ENCODE measurements at places on chromosomes 6 and 20.

GRCh38 chr6:163960128-163960527 is 545.6 kb downstream of the QKI start:
- DNase-seq, result no peak

GRCh38 chr6:11413728-11414127 is 123.8 kb upstream of the TMEM170B start:
- DNase-seq, result no peak

DNA sequence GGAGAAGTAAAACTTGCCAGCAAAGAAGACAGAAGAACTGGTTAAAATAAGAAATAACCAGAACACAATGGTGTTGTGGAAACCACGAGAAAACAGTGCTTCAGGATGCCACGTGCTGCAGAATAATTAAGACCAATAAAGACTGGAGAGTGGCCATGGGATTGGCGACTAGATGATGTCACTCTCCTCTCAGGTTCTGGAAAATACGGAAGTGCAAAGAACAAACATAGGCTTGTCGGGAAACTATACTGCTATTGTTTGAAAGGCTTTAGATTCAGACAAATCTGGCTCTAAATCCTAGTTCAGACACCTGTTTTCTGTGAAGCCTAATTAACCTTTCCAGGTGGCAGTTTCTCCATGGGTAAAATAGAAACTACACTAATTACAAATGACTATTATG is 138.4 kb upstream of the STXBP5 start:
- DNase-seq, result no peak

GRCh38 chr6:151059612-151060095 is 180.1 kb upstream of the AKAP12 start:
- DNase-seq, result no peak

- no peak for DNase-seq
Observed at GRCh38 chr6:127366282-127367022, 23.0 kb upstream of the ECHDC1 start.

GRCh38 chr6:105562027-105562426 is 159.1 kb upstream of the PREP start:
- no peak for DNase-seq

GRCh38 chr6:30682143-30683117 is 4.0 kb downstream of the PPP1R18 start:
- peak; percentile 62 for DNase-seq

- no peak for DNase-seq
Observed at GRCh38 chr6:45209762-45210161, 118.4 kb upstream of the RUNX2 start.

GRCh38 chr6:44203955-44204354 is 12.8 kb upstream of the MYMX start:
- DNase-seq, result no peak

DNA sequence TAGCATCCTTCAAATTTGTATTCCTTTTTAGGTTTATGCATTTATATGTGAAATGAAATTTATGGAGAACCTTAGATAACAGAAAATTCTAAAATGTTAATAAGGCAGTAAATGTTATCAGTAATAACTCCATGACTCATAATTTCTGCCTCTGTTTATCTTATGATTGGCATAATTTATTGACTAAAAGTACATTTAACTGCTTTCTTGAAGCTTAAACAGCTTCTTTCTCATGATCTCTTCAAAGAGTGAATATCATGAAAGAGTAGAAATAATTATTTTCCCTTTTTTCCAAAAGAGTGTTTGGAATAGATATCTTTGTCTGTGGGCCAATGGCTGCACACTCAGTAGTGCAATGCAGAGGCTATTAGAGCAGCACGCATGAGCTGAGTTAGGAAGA is 91.3 kb downstream of the SHLD1 start:
- no peak for DNase-seq

GRCh38 chr6:163260111-163260895 is 154.2 kb upstream of the QKI start:
- DNase-seq, result no peak

- DNase-seq, result no peak
Observed at GRCh38 chr6:90916968-90917367, 330.1 kb upstream of the MAP3K7 start.

GRCh38 chr20:36745234-36745926 is 510 bp downstream of the NDRG3 start:
- peak; percentile 13 for DNase-seq

DNA sequence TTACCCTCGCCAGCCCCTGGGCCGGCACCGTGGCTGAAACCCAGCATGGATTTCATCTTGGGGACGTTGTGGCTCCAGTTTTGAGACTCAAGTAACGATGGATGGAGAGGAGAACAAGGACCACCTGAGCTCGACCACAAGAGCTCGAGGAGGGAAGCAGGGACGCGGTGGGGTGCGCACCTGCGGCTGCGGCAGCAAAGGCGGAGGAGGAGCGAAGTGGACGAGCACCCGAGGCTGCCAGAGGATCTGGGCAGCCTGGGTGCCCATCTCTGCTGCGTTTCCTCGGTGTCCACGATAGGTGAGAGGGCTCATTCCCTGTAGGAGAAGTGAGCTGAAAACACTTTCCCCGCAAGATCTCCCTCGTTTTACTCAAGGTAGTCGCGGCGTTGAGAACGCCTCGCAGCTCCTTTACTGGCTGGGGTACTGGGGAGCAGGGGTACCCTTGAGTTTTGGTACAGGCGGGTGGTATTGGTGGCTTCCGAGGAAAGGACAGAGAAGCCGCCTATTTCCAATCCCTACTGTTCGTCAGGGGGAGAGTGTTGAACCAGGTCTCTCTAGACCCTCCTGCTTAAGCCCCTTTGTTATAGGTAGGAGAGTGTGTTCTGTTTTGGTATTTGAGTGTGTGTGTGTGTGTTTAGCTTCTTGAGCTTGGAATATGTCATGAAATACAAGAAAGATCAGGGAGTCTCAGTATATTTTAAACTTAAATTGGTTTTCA is 137.7 kb downstream of the TRIM27 start:
- no peak for DNase-seq

DNA sequence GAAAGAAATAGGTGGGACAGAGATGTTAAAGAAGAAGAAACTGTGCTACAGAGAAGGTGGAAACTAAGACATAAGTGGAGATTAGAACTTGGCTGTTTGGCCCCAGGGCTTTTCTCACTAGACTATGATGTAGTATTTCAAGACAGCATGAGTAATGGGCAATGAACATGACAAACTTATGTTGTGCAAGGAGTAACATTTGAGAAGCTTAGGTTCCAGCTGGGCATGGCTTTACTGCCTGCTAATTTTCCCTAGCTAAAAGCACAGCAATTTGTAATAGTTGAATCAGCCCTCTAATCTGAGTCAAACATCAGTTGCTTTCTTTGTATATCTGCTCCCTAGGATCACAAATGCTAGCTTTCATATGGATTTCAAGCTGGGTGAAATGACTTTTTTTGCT is 294.3 kb upstream of the BMP2 start:
- no peak for DNase-seq

DNA sequence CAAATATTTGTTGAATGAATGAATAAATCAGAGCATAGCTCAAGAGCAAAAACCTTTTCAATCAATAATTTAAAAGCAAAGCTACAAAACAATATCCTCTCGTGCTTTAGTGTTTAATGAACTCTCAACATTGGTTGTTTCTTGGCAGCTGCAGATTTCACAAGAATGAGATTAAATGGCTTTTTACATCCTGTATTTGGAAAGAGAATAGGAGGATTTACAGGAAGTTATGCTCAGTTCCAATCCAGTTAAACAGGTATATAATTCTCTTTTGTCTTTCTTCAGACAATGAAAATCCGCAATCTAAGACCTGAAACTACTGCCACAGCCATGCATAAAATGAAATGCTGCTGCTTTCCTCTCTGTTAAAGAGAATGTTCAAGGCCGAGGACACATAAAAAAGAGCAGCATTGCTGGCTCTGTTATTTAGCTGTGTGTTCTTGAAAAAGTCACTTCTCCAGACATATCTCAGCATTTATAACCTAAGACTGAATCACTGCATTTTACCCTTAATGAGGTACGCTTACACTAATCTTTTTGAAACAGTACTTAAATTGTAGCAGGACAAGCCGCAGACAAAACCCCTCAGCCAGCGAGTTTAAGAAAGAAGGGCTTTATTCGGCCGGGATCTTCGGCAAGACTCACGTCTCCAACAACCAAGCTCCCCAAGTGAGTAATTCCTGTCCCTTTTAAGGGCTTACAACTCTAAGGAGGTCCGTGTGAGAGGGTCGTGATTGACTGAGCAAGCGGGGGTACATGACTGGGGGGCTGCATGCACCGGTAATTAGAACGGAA is 3.6 kb downstream of the C6orf52 start:
- DNase-seq, result no peak

Measured in stimulated activated CD4-positive, alpha-beta T cell treated with anti-CD3 and anti-CD28 coated beads, Interleukin-12 subunit alpha, Interleukin-12 subunit beta, amount 100 ng/mL, for 24 hours (primary cell).